ENCODE measurements at places on chromosomes 13 and 19. TPM values are rescaled to one million over a fixed set of nuclear protein-coding genes. Genes with fewer than 3 reads are reported as not detected.

DNA sequence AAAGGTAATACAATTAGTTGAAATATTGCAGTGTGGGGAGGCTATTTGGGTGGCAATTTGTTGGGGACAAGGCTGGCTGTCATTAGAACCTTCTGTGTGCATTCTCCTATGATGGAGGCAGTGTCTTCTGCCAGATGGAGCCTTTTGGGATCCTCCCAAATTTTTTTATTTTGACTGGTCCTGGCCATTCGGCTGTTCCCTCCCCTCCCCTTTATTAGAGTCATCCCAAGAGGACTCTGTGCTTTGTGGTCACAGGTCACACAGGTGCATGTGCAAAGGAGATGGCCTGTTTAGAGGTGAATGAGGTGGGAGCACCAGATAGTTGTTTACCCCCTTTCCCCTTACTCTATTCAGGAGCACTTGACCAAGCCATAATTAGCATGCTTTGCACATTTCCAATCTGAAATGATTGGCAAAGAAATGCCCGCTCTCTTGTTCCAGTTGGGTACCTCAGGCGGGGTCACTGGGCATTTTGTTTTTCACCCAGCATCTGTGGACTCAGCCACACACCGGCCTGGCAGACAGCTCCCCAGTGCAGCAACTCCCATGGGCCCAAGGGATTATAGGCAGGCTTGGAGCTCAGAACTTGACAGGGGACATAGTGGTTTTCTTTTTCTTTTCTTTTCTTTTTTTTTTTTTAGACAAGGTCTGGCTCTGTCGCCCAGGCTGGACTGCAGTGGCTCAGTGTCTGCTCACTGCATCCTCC is 19.8 kb downstream of the GATAD2A start:
- no peak for DNase-seq

PSG6 gene
- not detected for total RNA-seq

DNA sequence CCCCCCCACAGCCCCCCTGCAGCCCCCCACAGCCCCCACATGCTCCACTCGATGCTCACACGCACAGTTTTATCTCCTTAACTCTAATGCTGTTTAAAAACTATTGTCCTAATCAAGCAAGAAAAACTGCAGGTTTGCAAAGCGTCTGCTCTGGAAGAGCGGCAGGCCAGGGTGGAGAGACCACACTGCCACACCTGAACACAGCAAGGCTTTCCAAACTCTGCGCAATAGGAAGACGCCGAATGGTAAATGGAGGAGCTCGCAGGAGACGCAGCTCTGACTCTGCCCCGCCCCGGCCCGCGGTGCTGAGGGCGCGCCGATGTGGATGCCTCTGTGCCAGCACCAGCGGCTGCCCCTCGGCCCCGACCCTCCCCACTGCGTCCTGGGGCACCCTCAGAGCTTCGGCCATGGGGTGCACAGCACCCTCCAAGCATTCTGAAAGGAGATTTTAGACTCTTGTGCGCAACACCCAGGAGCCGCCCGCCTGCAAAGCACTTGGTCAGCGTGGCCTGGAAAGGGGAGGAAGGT is 32.4 kb downstream of the RASA3 start:
- peak; percentile 37 for DNase-seq

DNA sequence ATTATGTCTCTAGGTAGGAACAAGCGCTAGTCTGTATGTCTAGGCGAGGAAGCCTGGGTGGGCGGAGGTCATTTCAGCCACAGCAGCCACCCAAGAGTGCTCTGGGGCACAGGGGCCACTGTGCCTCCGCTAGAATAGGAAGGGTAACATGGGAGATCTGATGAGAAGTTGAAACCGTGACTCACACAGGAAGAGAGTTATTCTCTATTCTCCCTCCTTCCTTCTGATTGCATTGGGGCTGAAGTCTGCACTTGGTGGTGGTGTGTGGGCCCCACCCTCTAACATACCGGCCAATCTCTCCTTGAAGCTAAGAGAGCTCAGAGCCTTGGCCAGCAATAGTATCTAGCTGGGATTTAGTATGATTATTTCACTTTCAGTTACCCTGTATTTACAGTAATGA is 20.3 kb upstream of the GGACT start:
- DNase-seq = no peak

DNA sequence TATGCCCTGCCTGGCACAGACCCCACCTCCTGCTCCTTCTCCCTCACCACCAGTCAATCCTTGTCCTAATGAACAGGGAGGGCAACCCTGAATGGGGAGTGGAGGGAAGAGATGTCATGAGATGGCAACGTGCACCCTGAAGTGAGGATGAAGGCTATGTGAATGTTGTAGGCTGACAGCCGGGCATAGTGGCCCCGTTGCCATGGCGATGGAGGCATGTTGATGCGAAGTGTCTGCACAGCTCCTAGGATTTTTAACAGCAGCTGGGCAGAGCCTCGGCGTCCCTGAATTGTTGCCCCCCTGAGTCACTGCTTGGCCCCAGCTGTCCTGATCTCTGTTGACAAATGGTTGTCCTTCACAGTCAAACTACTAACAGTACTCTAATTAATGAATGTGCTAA is 4.8 kb upstream of the ALOX5AP start:
- no peak for DNase-seq

VSTM1 gene
- total RNA-seq = not detected

DNA sequence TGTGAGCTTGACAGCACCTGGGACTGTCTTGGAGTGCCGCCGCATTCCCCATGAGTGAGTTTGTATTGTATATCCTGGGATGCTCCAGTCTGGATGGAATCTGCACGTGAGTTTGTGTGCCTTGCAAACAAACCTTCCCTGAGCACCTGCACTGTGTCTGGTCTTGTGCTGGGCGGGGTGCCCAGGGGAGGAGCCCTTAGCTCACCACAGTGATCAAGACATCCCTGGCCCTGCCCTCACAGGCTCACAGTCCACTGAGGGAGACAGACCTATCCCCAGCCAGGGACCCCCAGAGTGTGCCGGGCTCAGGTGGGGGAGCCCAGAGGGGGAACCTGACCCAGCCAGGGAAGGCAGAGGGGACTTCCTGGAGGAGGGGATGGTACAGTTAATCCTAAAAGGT is 1.7 kb upstream of the BCAM start:
- DNase-seq = no peak

- peak; percentile 70 for DNase-seq
Observed at GRCh38 chr19:17765069-17765618, 13.9 kb downstream of the FCHO1 start.

NDUFS7 gene
- total RNA-seq = 461 TPM

MCEMP1 gene
- total RNA-seq = 0.72 TPM
